ENCODE measurements at places on chromosomes 7 and 10. TPM values are rescaled to one million over a fixed set of nuclear protein-coding genes. Genes with fewer than 3 reads are reported as not detected.
A peak's percentile ranks its signal among the peaks of the same experiment; 100 is the strongest.

GRCh38 chr10:21170216-21170615 lies 273.1 kb upstream of the NEBL start:
- no peak for DNase-seq

CCL24 gene
- not detected for total RNA-seq

DNA sequence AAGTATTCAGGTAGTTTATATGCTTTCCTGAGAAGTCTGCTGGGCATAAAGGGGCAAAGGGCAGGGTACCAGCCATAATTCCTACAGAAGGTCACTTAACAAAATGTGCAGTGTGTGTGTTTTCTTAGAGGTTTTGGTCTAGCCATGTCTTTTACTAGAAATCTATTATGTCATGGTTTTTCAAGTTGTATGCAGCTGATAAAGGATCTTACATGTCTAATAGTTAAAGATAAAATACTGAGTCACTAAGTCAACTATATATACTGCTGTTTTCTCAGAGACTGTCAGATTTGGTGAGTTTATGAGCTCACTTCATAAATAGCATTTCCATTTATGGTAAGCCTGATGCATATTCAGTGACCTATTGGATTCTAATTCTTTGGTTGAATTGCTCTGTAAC lies 7.7 kb downstream of the CASP2 start:
- no peak for DNase-seq

GRCh38 chr10:13439313-13440184 lies 89.3 kb downstream of the BEND7 start:
- DNase-seq, result no peak

DNA sequence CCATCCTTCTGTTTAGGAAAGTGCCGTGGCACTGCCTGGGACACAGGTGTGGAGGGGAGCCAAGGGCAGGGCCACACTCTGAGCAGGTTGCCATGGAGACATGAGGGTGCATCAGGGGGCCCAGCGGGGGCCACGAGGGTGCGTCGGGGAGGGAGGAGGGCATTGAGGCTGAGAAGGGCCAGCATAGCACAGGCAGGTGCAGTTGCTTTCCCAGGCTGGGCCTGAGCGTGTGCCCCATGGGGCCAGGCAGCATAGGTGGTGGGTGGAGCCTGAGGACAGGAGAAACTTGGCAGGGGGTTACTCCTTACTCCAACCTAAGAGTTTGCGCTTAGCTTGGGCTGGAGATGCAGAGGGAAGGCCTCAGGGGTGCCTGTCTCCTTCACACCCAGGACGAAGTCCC lies 15.2 kb downstream of the YKT6 start:
- DNase-seq, result no peak

KIAA1549 gene
- 9.2 TPM for total RNA-seq

DNA sequence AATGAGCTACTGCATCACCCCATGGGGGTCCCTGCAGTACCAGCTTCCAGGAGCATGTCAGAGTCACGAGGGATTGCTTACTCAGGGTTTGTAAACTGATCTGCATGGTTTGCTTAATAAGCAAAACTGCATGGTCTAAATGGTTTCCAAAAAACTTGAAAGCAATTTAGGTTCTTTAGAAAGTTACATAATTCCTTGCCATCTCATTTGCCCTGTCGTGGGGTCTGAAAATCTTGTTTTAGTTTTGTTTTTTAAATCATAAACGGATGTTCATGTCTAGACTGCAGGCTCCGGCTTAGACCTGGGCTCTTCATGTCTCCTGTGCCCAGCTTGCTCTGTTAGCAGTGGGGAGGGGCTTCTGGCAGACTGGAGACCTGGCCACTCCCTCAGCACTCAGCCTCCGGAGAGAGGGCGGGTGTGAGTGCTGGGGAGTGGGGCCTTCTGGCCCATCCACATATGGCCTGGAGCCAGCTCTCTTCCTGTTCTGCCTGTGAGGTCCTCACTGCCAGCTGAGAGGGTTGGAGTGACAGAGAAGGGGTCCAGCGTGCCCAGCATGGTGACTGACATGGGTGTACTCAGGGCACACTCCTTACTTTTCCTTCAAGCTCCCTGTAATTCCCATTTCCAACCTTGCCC lies 17.5 kb downstream of the PRF1 start:
- no peak for DNase-seq

RAB19 gene
- total RNA-seq, result not detected

- DNase-seq, result no peak
Measured at GRCh38 chr10:104316321-104317099, 21.8 kb downstream of the ITPRIP start.

- no peak for DNase-seq
Measured at GRCh38 chr7:117259615-117260014, 63.2 kb downstream of the WNT2 start.

GRCh38 chr10:42650374-42650773 lies 12.0 kb upstream of the ZNF33B start:
- DNase-seq, result no peak

- peak; percentile 90 for DNase-seq
Measured at GRCh38 chr7:44280993-44281721, 44.2 kb downstream of the CAMK2B start.

- DNase-seq, result no peak
Measured at GRCh38 chr10:4046030-4046429, 261.0 kb upstream of the KLF6 start.

SORCS1 gene
- total RNA-seq, result not detected

DNA sequence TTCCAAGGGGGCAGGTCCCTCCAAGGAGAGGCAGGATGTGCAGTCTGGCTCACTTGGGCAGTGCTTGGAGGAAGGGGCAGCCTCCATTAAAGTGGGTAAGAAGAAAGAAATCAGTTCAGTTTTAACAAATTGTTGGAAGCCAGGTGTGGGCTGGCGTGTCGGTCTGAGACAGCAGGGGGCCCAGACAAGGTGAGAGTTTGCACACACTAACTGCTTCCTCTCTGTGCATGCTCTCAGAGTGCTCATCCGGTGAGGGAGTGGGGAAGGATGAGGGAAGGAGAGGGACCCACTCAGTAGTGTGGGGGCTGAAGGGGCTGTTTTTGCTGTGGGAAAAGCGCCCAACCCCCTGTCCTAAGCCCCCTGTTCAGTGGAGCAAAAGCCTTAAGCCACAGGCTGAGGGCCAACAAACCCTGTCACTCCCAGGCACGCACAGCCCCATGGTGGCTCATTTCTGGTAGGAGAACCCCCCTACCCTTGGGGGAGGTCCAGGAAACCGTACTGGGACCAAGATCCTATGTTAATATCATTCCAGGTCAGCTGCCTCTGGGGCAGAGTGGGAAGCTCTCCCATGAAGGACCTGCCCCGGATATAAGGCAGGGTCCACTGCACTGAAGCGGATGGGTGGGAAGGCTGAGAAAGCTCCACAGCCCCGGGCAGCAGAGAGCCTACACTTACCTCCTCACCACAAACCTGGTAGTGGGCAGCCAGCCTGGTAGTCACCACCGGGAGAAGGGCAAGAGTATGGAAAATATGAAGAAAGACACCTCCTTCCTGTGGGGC lies 5.1 kb upstream of the PCBD1 start:
- DNase-seq, result no peak

DNA sequence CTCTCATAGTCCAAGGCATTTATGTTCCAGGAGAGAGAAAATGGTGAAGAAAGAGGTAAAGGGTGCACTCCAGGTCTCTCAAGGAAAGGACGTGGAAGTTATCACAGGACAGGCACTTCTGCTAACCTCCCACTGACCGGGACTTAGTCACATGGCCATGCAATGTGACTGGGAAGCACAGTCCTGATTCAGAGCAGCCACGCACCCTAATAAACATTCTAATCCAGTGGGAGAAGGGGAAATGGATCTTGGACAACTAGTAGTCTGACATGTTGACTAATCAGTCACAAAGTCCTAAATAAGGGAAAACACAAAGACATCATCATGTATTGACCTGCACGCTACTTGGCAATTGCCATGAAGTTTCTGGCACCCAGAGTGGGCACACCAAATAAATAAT lies 417.5 kb upstream of the ZMIZ1 start:
- DNase-seq, result no peak

ADAP1 gene
- total RNA-seq, result 3.9 TPM

DNA sequence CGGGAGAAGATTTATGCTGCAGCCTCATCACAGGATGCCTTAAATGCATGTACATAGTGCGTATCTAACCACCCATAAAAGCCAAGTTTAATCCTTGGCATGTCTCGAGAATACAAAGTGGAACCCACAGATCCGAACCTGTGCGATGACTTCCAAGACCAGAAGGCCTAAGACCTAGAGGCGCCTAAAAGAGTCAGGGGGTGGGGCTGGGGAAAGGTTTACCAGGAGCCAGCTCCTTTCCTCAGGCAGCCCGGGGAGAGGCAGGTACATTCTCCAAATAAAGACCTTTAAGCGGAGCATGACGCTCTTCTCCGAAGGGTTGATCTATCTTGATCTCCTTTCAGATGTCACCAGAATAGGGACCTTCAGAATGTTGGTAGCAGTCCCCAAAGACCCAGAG lies 9.7 kb downstream of the SP8 start:
- DNase-seq, result no peak

GRCh38 chr10:58807629-58808022 lies 295.0 kb downstream of the BICC1 start:
- no peak for DNase-seq

DNA sequence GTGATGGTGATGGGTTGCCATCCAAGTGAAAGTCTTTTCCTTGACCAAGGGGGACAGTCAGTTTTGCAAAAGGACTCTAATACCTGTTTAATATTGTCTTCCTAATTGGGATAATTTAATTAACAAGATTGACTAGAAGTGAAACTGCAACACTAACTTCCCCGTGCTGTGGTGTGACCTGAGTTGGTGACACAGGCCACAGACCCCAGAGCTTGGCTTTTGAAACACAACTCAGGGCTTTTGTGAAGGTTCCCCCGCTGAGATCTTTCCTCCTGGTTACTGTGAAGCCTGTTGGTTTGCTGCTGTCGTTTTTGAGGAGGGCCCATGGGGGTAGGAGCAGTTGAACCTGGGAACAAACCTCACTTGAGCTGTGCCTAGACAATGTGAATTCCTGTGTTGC lies 6.9 kb downstream of the PPIF start:
- DNase-seq, result no peak

GRCh38 chr7:34013421-34013820 lies 108.1 kb downstream of the BMPER start:
- no peak for DNase-seq

- DNase-seq, result no peak
Measured at GRCh38 chr10:21532694-21533466, 1.2 kb upstream of the MLLT10 start.

DNA sequence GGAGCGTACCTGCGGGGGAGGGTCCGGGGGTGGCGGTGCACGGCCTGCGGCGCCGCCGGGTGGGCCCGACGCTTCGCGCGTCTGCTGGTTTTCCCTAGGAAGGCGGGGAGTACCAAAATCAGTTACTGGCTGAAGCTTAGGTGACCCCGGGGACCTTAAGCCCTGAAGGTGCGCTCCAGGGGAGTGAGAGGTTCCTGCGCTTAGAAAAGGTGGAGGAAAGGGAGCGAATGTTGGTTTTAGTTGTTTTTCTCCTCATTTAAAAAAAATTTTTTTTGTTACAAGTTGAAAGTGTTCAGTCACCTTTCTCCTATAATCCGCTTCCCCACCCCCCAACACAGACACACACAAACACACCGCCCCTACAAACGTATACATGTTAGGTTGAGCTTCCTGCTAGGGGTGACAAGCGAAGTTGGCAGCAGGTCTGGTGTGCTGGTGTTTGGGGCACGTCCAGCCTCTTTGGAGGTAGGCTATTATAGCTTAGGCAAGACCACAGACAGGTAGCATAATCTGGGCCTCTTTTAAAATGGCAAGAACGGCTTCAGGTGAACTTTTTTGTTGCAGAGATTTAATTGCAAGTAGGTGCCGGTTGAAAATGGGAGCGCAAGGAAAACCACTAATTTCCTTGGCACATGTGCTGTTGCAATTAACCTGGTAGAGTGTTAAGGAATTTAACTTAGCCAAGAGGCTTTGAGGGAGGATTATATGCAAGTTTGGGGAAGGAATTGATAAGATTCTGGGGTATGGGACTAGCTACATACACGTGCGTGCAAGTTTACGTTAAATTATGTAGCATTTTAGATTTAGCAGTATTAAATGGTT lies 945 bp downstream of the ADD3 start:
- DNase-seq, result no peak

DNA sequence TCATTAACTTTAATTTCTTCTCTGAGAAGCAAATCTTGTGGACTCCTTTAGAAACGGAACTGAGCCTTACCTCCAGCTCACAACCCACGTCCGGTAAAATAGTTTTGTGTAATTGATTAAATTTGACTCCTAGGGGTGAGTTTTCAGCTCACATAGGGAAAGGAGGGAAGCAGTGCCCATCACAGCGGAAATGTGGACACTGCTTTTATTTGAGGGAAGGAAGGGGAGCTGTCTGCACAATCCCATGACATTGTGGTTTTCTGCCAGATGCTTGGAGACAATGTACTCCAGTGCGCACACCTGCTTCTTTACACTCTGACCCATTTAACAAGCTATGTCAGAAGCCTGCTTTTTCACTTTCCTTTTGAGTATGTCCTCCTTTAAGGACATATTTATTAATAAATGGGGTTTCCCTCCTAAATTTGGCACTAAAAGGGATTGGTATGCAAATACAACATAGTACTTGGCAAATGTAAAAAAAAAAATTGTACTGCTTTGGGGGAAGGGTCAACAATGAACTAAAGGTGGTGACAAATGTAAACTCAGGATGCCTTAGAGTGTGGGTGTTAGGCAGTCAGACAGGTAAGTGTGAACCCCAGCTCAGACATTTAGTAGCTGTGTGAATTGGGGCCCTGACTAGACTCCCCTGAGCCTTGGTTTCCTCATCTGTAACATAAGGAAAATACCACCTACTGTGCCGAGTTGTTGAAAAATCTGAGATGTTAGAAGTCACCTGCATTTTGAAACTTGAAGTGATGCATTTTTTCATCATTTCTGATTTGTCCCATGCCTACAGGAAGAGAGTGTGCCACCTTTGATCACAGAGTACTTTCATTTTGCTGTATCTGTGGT lies 90.2 kb upstream of the KLF6 start:
- no peak for DNase-seq

DNA sequence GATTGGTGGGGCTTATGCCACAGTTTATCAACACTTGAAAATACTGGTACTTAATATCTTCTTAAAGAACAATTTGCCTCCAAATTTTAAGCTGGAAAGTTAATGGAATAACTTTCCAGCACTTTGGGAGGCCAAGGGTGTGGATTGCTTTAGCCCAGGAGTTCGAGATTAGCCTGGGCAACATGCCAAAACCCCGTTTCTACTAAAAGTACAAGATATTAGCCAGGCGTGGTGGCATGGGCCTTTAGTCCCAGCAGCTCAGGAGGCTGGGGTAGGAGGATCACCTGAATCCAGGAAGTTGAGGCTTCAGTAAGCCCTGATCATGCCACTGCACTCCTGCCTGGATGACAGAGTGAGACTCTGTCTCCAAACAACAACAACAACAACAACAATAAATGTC lies 56.0 kb downstream of the PRF1 start:
- DNase-seq, result no peak

DNA sequence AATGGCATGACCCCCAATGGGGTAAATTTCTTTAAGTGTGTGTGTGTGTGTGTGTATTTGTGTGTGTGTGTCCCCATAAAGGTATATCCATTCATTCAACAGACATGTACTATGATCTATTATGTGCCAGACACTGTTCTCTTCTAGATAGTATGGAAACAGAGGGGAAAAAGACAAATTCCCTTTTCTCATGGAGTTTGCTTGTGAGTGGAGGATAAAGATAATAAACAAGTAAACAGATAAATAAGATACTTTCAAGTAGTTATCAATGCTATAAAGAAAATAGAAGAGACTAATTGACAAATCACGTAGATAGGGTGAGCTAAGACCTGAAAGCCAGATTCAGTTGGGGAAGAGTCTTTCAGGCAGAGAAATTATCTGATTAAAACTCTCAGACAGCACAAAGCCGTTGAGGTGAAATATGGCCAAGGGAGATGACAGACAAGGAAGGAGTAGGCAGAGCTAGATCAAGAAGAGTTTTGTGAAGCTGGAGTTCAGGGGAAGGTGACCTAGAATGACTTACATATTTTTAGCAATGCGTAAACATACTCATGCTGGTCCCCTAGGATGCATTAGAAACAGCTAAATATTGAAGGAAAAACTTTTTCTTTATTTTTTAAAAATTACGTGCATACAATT lies 45.2 kb upstream of the DMTF1 start:
- no peak for DNase-seq

Measured in chondrocyte (in vitro differentiated cells).